CD4-positive, alpha-beta T cell treated with Interleukin-2 at 100 ng/mL for 4 hours (primary cell): ENCODE measurements at places on chromosomes 2 and 18.

GRCh38 chr18:32139835-32140283 lies 48.2 kb downstream of the RNF138 start:
- no peak for DNase-seq

DNA sequence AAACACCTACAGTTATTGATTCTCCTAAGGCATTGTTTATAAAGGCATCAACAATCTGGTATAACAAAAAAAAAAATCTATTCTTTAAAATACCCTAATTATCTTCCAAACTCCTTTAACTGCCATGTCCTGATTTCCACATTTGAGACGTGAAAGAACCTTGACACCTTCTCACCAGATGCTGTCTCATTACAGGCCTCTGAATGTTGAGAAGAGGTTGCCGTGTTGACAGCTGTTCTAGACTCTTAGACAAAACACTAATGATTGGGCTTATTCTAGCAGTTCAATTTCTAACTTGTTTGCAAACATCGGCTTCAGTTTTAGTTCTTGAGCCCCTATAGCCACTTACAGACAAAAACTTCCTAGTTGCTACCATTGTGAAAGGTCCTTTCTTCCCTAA lies 988.8 kb downstream of the LRP1B start:
- DNase-seq: no peak

DNA sequence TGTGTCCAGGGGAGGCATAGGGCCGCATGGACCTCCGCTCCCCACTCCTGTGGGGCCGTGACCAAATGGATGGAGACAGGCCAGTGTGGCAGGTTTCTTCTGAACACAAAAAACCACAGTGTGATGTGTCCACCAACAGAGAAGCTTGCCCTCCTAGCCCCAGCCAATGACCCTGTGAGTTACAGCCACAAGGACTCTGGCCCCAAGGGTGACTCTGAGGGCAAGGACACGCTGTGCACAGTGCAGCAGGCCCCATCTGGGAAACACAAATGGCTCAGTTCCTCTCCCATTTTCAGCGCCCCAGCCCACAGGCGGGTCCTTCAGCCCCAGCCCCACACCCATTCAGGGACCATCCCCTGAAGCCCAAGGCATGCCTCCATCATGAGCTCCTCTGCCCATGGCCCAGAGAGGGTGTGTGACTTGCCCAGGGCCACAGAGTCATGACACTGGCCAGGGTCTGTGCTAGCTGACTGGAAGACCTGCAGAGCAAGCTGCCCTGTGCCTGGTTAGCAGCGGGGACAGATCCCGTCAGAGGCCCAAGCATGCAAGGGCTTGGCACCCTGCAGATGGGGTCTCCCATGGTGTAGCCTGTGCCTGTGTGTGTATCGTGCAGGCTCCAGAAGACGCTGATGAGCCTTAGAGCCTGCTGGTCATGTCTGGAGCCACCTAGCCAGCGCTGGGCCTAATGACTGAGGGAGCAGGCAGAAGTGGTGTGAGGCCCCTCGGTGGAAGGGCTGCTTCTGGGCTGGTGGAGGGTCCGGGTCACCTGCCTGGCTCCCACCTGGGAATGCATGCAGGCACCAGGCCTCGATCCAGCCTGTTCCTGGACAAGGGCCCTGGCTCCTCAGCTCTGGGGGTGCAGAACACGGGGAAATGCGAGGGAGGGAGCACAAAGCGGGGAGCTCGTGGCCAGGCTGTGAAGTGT lies 47.7 kb downstream of the HS6ST1 start:
- DNase-seq: no peak

GRCh38 chr18:3391704-3392466 lies 58.1 kb upstream of the TGIF1 start:
- no peak for DNase-seq

- no peak for DNase-seq
These were observed 394.8 kb upstream of the ATP5MC3 start for GRCh38 chr2:175576270-175576669.

DNA sequence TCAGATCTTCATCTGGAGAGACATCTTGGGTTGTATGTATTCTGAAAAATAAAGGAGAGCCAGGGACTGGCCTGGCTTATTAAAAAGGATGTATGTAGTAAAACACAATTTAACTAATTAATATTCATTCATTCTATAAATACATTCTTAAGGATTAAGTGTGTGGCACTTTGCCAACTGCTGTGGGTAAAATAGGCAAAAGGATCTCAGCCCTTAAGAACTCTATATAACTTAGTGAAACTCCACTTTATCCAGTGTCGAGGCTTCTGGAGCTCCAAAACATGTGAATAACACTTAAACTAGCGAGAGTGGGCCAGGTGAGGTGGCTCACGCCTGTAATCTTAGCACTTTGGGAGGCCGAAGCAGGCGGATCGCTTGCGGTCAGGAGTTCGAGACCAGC lies 7.7 kb upstream of the STK39 start:
- DNase-seq: no peak
